ENCODE measurements at places on chromosomes 12 and 14.

GRCh38 chr12:77940567-77940966 is 109.9 kb downstream of the NAV3 start:
- peak; percentile 84 for DNase-seq

DNA sequence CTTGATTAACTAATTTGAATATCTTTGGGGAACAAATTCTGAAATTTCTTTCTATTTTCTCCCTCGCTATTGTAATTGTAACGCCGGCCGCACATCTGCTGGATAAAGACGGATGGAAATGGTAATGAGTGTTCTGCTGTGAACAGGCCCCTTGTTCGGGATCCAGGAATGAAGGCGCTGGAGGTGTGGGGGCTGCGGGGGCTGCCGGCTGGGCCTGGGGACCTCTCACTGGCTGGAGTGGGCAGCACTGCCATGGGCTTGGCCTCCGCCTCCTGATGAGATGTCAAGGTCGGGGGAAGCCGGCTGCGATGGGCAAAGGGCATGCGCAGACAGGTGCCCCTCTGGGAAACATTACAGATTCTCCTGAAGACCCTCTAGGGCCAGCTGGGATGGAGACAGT is 175.4 kb downstream of the PHETA1 start:
- DNase-seq, result no peak

DNA sequence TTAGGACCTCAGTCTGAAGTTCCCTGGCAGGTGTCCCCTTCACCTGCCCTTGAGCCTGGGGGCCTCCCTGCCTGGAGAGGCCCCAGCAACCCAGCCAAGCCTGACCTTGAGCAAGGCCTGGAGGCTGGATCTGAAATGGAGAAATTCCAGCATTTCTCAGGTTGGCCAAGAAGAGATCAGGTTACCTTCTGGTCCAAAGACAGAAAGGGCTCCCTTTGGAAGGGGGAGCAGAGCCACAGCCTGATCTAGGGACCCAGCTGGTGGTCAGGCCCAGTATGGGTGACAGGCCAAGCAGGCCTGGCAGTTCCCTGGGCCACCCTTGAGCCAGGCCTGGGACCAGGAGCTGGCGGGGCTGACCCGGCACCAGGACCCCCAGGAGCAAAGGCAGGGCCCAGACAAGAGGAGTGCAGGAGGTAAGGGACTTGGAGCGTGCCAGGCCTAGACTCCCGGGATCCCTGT is 82.8 kb downstream of the TNFAIP2 start:
- no peak for DNase-seq

GRCh38 chr12:86550218-86551145 is 294.3 kb upstream of the MGAT4C start:
- DNase-seq, result no peak

GRCh38 chr14:38775986-38776385 is 327.0 kb downstream of the SEC23A start:
- DNase-seq, result no peak

DNA sequence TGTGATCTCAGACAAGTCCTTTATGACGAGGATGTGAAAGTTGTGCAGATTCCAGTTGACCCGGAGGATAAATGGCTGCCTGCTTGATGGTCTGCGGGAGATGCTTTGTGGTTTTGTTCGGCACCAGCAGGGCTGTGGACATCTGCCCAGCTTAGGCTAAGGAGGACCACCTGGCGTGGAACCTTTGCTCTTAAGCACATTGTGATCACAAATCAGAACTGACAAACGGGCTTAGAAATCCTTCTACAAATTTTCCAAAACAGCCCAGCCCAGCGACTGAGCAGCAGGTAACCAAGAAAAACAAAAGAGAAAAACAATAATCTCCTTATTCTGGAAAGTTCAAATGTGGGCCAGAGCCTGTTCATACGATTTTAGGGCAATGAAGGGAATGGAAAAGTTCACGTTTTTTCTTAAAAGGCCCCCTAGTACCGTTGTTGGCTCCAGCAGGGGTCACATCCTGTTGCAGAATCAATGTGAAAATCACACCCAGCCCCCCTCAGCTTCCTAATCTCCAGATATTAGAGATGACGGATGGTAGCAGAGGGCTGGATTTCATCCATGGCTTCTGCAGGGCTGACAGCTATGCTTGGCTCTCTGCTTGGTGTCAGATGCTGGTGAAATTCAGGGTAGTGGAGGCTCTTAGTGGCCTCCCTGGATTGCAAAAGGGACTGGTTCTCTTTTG is 81.1 kb upstream of the RFLNA start:
- no peak for DNase-seq

DNA sequence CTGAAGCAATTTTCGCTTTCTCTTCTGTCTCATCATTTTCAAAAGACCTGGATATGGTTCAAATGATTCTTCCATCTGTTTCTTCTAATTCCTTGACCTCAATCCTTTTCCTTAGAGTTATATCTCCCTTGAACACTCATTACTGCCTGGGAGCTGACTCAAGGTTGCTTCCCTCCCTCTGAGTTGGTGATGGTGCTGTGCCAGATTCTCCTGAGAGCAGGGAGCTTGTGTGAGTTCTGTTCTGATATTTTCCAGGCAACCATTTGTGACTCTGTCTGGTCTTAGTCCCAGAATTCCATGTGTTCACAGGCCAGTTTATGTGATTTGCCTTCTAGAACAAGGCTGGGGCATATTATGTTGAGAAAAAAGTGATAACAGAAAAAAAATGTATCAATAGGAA is 505.1 kb upstream of the SYT1 start:
- DNase-seq, result peak; percentile 83

GRCh38 chr12:105933671-105934665 is 204.8 kb downstream of the NUAK1 start:
- peak; percentile 96 for DNase-seq

DNA sequence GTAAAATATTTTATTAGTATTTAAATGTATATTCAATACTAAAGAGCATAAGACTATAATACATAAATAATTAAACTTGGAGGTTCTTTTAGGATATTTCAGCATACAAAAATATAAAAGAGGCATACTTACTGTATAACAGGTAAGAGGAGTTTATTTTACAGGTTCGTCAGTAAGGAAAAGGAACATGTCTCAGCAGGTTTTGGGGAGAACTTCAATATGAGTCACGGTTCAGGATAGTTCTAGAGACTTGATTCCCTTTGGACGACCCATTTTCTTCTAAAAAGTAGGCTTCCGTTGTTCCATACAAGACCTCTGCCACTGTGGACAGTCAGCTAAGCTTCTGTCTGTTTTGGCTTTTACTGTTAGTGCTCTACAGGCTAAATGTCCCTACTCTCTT is 181.1 kb downstream of the ALX1 start:
- no peak for DNase-seq

DNA sequence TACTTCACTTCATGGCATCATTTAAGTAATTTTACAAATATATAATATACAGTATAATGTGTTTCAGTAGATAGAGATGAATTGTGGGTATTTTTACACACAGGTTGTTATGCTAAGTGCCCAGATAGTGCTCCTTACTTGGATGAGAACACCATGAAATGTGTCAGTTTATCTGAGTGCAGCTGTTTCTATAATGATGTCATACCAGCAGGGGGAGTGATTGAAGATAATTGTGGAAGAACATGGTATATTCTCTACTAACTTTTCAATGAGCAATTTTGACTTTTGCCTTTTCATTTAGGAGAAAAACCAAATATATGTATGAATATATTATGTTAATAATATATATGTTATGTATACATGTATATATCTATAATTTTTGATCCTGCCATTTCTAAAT is 221.6 kb downstream of the LRRK2 start:
- peak; percentile 1 for DNase-seq

DNA sequence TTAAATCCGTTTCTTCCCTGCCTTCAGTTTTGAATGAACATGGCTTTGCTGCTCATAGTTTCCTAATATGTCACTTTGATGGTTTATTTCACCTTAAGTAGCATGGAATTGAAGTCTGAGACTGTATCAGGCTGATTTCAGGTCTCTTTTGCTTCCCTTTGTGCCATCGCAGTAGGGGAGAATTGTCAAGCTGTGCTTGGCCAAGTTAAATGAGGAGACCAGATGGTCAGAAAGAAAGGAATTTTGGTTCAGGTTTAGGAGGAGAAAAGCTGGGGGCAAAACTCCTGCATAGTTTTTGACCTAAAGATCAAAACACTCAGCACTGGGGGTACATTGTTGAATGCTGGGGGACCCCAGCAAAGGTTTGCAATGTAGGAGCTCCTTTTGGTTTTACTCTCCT is 398.4 kb downstream of the NUAK1 start:
- no peak for DNase-seq

- peak; percentile 1 for DNase-seq
Measured at GRCh38 chr12:83473408-83474095, 786.8 kb downstream of the TMTC2 start.

- DNase-seq, result no peak
Measured at GRCh38 chr12:51938726-51939125, 12.8 kb upstream of the ACVR1B start.

- DNase-seq, result no peak
Measured at GRCh38 chr14:101449114-101449513, 112.2 kb upstream of the DIO3 start.

DNA sequence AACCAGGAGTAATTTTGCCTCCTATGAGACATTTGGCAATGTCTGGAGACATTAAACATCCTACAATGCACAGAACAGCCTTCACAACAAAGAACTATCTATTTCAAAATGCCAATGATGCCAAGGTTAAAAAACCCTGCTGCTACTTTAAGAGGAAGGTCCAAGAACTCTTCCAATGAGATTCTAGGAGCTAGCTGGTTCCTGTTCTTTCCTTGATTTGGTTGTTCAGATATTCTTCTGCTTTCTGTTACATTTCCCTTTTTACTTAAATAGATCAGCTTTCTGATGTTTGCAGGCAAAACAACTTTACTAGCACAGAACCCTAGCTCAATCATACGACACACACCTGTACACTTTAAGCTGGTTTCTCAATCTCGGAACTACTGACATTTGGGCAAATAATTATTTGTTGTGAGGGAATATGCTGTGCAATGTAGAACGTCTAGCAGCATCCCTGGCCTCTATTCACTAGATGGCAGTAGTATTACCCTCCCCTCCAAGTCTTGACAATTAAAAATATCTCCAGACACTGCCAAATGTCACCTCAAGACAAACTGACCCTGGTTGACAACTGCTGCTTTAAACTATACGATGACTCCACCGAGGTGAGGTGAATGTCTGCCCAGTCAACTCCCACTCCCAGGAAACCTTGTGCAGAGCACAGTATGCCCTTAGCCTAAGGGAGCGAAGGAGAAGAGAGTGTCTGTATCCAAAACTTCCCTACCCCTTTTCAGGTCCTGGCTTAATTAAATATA is 4.4 kb downstream of the BLTP3B start:
- DNase-seq, result peak; percentile 57

GRCh38 chr12:2879853-2880252 is 2.8 kb downstream of the RHNO1 start:
- no peak for DNase-seq

DNA sequence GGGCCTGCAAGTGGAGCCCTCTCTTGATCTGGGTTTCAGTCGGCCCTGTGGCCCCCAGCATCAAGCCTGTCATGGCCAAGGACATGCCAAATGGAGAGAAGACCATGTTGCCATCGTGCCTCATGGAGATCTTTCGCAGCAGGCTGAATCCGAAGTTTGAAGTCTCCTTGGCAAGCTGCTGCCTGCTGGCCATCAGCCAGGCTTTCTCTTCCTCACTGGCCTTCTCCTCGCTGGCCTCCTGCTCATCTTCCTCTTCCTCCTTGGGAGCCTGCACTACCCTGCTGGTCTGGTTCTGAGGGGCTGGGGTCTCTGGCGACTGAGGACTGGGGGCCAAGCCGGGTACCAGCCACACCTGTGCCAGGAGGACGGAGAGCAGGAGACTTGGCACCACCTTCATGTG is 2.9 kb downstream of the SERPINA10 start:
- DNase-seq, result no peak

DNA sequence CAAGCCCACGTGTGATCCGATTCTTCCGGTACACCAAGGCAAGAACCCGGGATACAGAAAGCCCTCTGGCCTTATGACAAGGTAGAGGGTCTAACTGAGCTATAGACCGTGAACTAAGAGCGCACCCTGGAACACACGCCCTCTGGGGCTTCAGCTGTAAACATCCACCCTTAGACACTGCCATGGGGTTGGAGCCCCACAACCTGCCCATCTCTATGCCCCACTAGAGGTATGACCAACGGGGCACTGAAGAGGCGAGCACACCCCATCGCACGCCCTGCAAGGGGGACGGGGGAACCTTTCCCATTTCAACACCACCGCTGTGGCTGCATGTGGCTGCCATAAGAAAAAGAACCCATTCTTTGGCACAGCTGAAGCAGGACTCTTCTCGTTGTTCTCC is 1206.0 kb upstream of the TMEM132C start:
- no peak for DNase-seq

- peak; percentile 23 for DNase-seq
Measured at GRCh38 chr12:57765003-57765697, 1.7 kb downstream of the CYP27B1 start.

GRCh38 chr14:95323917-95324316 is 4.2 kb upstream of the CLMN start:
- no peak for DNase-seq

DNA sequence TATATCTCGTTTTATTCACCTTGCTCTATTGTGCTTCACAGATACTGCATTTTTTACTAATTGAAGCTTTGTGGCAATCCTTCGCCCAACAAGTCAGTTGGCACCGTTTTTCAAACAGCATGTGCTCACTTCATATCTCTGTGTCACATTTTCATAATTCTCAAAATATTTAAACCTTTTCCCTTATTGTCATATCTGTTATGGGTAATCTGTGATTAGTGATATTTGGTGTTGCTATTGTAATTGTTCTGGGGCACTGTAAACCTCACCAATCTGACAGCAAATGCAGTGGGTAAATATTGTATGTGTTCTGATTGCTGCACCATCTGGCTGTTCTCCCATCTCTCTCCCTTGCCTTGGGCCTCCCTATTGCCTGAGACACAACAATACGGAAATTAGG is 191.3 kb downstream of the BTG1 start:
- no peak for DNase-seq

- DNase-seq, result no peak
Measured at GRCh38 chr12:45124485-45125155, 73.7 kb upstream of the DBX2 start.

DNA sequence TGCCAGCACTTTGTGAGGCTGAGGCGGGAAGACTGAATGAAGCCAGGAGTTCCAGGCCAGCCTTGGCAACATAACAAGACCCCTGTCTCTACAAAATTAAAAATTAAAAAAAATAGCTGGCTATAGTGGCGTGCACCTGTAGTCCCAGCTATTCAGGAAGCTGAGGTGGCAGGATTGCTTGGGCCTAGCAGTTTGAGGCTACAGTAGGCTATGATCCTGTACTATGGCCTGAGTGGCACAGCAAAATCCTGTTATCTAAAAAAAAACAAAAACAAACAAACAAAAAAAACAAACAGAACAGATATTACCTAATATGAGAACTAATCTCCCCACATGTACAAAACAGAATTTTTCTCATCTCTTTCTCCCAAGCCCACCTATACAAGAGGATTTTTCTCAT is 15.7 kb downstream of the TMEM116 start:
- DNase-seq, result no peak
